Right hindlimb (tissue), 1 donor: ENCODE measurements at places on chromosomes 3 and 15.

DNA sequence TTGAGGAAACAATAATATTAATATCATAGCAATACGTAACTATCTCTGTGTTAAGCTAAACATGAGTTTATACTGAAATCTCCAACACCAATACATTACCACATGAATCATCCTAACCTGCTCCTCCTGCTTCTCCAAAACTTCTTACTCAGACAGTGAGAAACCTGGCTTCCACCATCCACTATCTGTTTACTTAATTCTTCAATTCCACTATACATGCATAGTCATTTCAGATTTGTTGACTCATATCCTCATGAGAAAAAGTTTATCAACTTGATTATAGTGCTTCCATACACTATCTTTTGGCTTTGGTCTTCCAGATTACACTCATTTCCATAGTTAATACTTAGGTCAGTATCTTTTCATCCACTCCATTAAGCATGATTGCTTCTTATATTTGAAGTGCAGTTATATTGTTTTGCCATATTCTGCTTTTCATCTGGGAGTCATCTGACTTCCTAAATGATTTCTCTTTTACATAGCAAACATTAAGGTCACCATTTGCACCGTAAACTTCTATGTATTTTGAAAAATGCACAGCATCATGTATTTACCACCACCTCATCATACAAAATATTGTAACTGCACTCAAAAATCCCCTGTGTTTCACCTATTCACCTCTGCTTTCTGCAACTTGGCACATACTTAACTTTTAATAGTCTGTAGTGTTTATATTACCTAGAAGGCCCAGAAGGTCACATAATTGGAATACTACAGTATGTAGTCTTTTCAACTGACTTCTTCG, 970.6 kb downstream of the DIPK2A start:
- DNase-seq = no peak

GRCh38 chr3:170132335-170132734, 49.2 kb downstream of the PHC3 start:
- DNase-seq = no peak

GRCh38 chr3:98710067-98710659, 53.0 kb upstream of the ST3GAL6 start:
- DNase-seq = no peak

DNA sequence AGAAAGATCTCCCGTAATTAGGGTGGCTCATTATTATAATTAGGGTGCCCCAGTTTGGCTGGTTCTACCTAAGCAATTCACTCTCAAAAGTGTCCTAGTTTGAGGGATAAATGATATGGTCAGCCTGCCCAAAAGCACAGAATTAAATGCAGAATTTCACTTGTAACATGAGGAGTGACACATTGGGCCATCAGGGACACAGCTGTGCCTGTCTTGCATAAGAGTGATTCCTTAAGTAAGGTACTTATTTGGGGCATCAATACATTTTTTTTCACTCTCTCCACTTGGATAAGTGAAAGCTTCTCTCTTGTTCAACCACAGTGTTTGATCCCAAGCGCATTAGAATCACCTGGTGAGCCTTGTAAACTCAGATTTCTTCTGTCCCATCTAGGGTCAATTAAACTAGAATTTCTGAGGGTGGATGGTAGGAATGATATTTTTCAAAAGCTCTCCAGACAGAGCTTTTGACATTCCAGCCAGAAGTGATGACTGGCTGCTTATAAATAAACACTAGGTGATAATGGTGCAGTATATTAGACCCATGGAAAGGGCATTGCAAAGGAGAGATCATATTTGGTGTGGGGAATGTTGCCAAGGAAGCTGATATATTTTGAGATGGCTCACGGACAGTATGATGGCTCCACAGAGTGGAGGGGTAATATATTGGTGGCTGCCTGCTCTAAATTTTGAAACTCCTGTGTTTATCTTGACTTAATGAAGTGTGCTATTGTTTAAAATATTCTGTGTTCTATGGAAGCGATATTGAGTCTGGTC, 458.1 kb upstream of the RASGRP1 start:
- DNase-seq = no peak

- DNase-seq = no peak
Measured at GRCh38 chr3:180700941-180701340, 21.7 kb upstream of the CCDC39 start.
